Heart left ventricle (tissue), 16 donors: ENCODE measurements at places on chromosomes 5 and 9. TPM values are rescaled to one million over a fixed set of nuclear protein-coding genes. Genes with fewer than 3 reads are reported as not detected.

HNRNPH1 gene
- 126 TPM for polyA plus RNA-seq

UBE2QL1 gene
- polyA plus RNA-seq: 11.4 TPM

GRCh38 chr5:176901260-176902101, 2.3 kb upstream of the HK3 start:
- DNase-seq: no peak

- no peak for DNase-seq
These were observed 64.4 kb upstream of the POU5F2 start for GRCh38 chr5:93805616-93806379.

DNA sequence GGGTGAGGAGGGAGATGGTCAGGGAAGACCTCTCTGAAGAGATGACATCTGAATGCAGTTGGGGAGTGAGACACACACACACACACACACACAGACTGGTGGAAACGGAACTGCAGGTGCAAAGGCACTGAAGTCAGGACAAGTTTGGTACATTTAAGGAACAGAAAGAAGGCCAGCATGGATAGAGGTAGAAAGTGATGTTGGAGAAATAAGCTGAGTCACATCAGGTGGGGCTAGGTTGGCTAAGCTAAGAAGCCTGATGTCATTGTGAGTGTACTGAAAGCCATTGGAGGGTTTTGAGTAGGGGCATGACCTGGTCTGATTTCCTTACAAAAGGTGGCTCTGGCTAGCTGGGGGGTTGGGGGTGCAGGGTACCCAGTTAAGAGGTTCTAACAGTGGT, 3.1 kb downstream of the BSPRY start:
- DNase-seq: no peak

- no peak for DNase-seq
These were observed 18.4 kb upstream of the ZNF474 start for GRCh38 chr5:122110987-122111386.

DNA sequence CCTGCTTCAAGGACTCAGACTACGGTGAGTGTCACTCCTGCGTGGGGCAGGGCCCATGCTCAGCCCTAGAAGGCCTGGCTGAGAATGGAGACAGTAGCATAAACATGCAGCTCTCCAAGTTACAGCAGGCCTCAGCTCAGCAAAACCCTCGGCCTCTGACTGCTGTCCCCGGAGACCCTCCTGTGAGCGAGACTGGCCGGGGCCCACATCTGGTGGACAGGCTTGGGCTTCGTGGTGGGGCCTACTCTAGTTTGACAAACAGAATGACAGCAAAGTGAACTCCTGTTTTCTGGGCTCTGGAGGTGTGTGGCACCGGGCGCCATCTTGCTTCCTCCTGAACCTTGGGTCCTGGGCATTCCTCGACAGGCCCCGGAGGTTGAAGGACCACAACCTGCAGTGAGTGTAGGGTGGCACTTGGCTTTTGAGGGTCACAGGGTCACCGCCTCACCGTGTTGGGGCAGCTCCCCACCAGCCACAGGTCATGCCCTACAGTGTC, 97.5 kb downstream of the PHF2 start:
- DNase-seq: peak; percentile 45

GRCh38 chr9:136409557-136410455, 608 bp downstream of the ENTR1 start:
- no peak for DNase-seq
